ENCODE measurements at places on chromosomes 2 and 18. TPM values are rescaled to one million over a fixed set of nuclear protein-coding genes. Genes with fewer than 3 reads are reported as not detected.

- no peaks in the 10 kb centered on the region for H3K27me3 ChIP-seq
- H3K36me3 ChIP-seq, result peaks cover 11% of the 10 kb centered on the region
- no peak overlapping the region for H3K27ac ChIP-seq
- no peaks in the 10 kb centered on the region for H3K4me1 ChIP-seq
- no peak overlapping the region for H3K4me3 ChIP-seq
Observed at GRCh38 chr2:58182527-58182926, 58.6 kb downstream of the FANCL start.

DNA sequence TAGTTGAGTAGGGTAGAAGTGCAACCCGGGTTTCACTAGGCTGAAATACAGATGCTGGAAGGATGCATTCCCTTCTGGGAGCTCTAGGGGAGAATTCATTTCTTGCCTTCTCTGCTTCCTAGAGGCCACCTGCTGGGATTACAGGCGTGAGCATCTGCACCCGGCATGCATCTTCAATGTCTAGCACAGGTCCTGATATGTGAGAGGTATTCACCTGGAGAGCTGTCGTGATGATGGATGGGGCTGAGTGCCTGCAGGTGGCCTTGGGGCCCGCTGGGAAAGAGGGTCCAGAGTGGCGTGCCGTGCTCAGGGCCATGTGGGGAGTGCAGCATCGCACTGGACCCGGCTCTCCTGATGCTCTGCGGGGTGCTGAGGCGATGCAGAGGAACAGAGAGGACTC is 6.6 kb upstream of the NTSR2 start:
- no peak for DNase-seq
- no peaks in the 10 kb centered on the region for H3K36me3 ChIP-seq
- H3K4me1 ChIP-seq, result peaks cover 12% of the 10 kb centered on the region
- H3K4me3 ChIP-seq, result no peak overlapping the region

DNA sequence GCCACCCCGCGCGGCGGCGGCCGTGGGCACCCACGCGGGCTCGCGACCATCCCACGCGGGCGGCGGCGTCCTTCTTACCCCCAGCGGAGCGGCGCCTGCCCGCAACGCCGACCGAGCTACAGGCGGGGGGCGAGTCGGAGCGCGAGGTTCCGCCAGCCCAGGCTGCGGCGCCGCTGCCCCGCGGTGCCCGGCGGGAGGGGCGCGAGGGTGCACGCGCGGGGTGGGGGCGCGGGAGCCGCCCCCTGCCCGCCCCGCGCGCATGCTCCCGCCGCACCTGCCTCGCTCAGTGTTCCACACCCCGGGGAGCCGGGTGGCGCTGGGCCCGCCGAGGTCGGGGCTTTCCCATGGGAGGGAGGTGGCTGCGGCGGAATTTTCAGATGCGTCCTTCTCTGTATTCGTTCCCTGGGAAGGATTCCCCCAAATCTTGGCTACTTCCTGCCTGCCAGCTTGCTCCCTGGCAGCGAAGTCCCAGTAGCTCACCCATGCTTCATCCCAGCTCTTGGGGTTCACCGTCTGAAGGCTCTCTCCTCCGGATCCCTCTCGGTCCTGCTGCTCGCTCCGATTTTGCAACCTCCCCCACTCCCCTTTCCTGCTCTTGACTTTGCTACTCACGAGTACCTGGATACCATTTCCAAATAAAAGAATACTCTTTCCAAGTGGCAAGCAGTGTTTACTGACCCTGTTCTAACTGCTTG is at the start of gene L3MBTL4:
Gene L3MBTL4, minus strand, starts transcription at position 189 of the 695 bp plus-strand sequence. CDS start 103,286 bp downstream, outside the sequence.
- no peaks in the 10 kb centered on the region for H3K27me3 ChIP-seq
- no peaks in the 10 kb centered on the region for H3K4me1 ChIP-seq
- DNase-seq, result no peak
- no peaks in the 10 kb centered on the region for H3K36me3 ChIP-seq
- no peak within 1 kb of the TSS for H3K27ac ChIP-seq

- DNase-seq, result no peak
- no peaks in the 10 kb centered on the region for H3K4me1 ChIP-seq
- H3K4me3 ChIP-seq, result no peak overlapping the region
- H3K27ac ChIP-seq, result no peak overlapping the region
- H3K27me3 ChIP-seq, result no peaks in the 10 kb centered on the region
Observed at GRCh38 chr18:42752916-42753315, 362.6 kb downstream of the RIT2 start.

DNA sequence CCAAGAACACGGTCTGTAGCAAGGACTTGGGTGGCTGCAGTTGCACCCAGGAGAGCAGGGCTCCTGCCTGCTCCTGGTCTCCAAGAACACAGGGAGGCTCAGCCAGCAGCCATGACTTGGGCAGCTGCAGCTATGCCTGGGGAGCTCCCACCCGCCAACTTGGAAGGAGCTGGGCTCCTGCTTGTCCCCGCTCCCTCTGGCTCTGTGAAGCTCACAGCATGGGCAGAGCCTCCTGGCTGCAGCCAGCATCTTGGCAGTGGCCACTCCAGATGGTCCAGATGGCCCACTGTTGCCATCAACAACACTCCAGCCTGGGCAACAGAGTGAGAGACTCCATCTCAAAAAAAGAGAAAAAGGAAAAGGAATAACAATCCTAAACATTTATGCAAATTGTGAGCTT is 5.2 kb downstream of the ZSCAN30 start:
- no peaks in the 10 kb centered on the region for H3K4me1 ChIP-seq
- H3K4me3 ChIP-seq, result no peak overlapping the region
- H3K27me3 ChIP-seq, result no peaks in the 10 kb centered on the region

- H3K27me3 ChIP-seq, result no peaks in the 10 kb centered on the region
- no peak for DNase-seq
- no peaks in the 10 kb centered on the region for H3K4me1 ChIP-seq
- no peak overlapping the region for H3K4me3 ChIP-seq
- H3K27ac ChIP-seq, result no peak overlapping the region
- H3K36me3 ChIP-seq, result no peaks in the 10 kb centered on the region
Observed at GRCh38 chr18:24490539-24490938, 30.1 kb downstream of the HRH4 start.

DNA sequence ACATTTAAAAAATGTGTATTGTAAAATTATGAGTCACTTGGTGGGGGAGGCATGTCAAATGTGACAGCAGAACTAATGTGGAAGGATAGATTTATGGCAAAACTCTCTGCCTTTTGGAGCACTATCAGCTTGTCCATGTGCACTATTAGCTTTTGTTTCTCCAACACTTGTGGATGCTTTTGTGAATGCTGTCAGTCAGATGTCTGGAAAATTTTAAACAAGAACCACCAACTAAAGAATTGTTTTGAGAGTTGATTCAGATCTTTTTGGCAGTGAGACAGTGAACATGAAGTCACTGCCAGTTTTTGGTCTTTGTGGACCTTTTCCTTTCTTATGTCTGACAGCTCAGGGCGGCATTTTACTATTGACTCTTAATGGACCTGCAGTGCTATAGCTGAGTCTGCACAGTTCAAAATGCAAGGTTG is 72.4 kb downstream of the KIAA1328 start:
- no peaks in the 10 kb centered on the region for H3K4me1 ChIP-seq
- no peak overlapping the region for H3K4me3 ChIP-seq
- no peak overlapping the region for H3K27ac ChIP-seq
- no peaks in the 10 kb centered on the region for H3K27me3 ChIP-seq
- H3K36me3 ChIP-seq, result no peaks in the 10 kb centered on the region

DNA sequence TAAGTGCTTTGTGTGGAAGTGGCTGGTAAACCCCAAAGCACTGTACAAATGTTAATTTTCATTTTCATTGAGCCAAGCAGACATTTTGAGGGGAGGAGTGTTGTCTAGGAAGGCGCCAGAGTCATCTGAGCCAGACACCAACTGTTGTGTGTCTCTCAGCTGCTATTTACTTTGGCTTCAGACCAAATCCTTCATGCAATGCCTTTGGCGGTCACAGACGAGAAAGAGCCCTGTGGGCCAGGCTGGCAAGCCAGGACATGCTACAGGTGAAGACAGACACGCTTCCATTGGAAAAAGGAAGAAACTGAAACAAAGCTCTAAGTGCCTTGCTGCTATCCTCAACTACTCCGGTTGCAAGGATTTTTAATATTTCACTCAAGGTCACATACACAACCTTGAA is 115.4 kb upstream of the CDC42EP3 start:
- no peaks in the 10 kb centered on the region for H3K36me3 ChIP-seq
- peaks cover 3% of the 10 kb centered on the region for H3K27me3 ChIP-seq
- no peaks in the 10 kb centered on the region for H3K4me1 ChIP-seq
- no peak overlapping the region for H3K4me3 ChIP-seq
- no peak for DNase-seq
- no peak overlapping the region for H3K27ac ChIP-seq

- H3K27ac ChIP-seq, result no peak overlapping the region
- no peaks in the 10 kb centered on the region for H3K27me3 ChIP-seq
- no peak overlapping the region for H3K4me3 ChIP-seq
- H3K36me3 ChIP-seq, result no peaks in the 10 kb centered on the region
- H3K4me1 ChIP-seq, result no peaks in the 10 kb centered on the region
Observed at GRCh38 chr2:219107758-219108157, 47.0 kb upstream of the IHH start.

DNA sequence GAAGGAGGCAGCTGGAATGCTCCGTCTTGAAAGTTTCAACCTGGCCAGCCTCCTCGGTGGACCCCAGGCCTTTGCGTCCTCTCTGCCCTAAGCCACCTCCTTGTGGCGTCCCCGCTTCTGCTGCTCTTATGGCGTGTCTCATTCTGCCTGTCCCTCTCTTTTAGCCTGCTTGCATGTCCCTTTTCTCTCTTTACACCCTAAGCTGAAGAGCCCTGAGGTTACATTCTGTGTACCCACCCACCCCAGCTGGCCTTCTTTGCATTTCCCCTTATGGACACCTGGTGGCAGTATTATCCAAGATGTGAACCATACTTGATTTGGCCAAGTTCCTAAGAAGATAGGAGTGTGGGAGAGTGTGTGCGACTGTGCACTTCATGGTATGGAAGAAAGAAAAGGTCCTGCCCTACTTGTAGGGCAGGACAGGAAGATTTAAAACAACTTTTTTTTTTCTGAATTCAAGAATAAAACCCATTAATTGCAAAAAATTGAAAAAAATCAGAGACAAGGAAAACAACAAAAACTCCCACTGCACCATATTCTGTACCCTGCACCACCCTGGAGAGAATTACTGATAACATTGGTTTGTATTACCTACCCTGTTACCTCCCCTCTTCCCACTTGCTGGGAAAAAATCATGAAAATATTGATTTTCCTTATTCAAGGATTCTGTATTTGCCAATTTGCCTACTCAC is 77.4 kb downstream of the DYSF start:
- no peak overlapping the region for H3K27ac ChIP-seq
- no peaks in the 10 kb centered on the region for H3K27me3 ChIP-seq
- peaks cover 6% of the 10 kb centered on the region for H3K4me1 ChIP-seq
- no peaks in the 10 kb centered on the region for H3K36me3 ChIP-seq
- peak; percentile 75 for DNase-seq

GRCh38 chr2:41927581-41928264 is 120.1 kb upstream of the PKDCC start:
- DNase-seq, result no peak
- no peaks in the 10 kb centered on the region for H3K36me3 ChIP-seq
- no peaks in the 10 kb centered on the region for H3K4me1 ChIP-seq
- H3K27me3 ChIP-seq, result no peaks in the 10 kb centered on the region
- no peak overlapping the region for H3K27ac ChIP-seq

DNA sequence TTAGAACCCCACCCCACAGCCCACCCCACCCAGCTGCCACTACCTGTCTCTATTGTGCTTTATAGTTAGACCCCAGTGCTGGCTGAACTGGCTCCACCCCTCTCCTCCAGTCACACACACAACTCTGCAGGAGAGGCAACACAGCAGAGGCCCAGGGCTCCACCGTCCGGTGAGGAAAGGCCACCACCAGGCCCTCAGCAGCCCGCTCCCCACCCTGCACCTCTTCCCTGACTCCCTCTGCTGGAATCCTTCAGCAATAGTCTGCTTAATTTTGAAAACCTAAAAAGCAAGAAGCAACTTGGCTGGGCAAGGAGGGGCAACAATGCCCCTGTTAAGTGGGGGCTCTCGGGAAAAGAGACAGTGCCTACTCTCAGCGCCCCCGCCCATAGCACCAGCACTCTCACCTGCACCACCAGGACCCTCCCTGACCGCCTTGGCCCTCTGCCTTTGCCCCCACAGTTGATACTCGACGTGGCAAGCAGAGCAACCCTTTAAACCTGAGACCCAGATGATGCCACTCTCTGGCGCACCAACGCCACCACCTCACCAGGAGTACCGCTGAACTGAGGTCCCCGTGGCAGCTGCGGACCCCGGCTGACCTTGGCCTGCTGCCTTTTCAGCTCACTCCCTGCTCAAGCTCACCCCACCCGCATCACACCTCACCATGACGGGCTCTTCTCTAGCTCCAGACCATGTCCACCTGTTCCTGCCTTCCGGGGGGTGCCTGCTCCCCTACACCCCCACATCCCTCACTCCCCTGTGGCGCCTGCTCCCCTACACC is 45.7 kb downstream of the NDUFA10 start:
- no peak overlapping the region for H3K27ac ChIP-seq
- no peaks in the 10 kb centered on the region for H3K27me3 ChIP-seq
- peak; percentile 68 for DNase-seq
- H3K4me3 ChIP-seq, result no peak overlapping the region

- no peaks in the 10 kb centered on the region for H3K27me3 ChIP-seq
- H3K4me1 ChIP-seq, result peaks cover 4% of the 10 kb centered on the region
- no peak overlapping the region for H3K27ac ChIP-seq
- H3K36me3 ChIP-seq, result no peaks in the 10 kb centered on the region
- H3K4me3 ChIP-seq, result no peak overlapping the region
Observed at GRCh38 chr2:112836163-112836560, 417 bp downstream of the IL1B start.

DNA sequence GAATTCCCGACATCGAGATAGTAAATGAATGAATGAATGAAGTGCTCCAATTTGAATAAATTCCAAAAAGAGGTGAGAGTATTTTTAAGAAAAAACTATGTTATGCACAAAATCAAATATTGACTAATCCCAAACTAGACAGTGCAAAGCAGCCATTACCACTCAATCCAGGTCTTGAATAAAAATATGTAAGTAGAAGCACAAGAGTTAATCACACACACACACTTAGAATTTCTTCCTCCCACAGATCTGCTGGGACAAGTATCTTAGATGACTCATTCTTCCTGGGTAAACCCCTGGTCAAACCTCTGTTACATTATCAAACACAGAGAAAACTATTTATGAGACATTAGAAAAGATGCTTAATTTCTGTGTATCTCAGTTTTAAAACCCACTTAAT is 102.0 kb downstream of the PLA2R1 start:
- H3K36me3 ChIP-seq, result no peaks in the 10 kb centered on the region
- H3K4me1 ChIP-seq, result no peaks in the 10 kb centered on the region
- DNase-seq, result no peak
- no peak overlapping the region for H3K4me3 ChIP-seq

DNA sequence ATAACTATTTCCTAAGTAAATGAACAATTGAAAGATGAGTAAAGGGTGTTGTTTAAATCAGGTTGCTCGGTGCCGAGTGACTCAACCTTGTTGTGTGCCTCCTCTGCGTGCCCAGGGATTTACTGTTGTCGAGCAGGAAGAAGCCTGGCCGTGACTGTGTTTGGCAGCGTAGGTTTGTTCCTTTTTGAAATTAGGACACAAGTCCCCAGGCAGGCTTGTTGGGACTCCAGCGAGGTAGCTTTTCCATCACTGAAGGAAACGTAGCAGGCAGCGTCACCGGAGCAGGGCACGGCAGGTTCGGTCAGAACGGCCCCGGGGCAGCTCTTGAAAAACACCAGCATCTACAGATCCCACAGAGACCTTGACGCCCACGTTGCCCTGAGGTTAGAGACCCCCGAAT is 48.6 kb downstream of the TMEM18 start:
- H3K4me1 ChIP-seq, result peaks cover 3% of the 10 kb centered on the region
- H3K27ac ChIP-seq, result no peak overlapping the region
- no peaks in the 10 kb centered on the region for H3K27me3 ChIP-seq
- H3K4me3 ChIP-seq, result no peak overlapping the region
- no peak for DNase-seq
- no peaks in the 10 kb centered on the region for H3K36me3 ChIP-seq

The INPP5D gene
- 7.1 TPM for total RNA-seq

The GCG gene
- total RNA-seq, result not detected

The FAP gene
- not detected for total RNA-seq

The GMPPA gene
- 34.3 TPM for total RNA-seq

The CNTNAP5 gene
- 0.17 TPM for total RNA-seq

The VWA3B gene
- not detected for total RNA-seq

The TCF7L1 gene
- 110 TPM for total RNA-seq

The PRADC1 gene
- 7.5 TPM for total RNA-seq
